ENCODE measurements at places on chromosomes 7 and 10.

- no peak for DNase-seq
Measured at GRCh38 chr7:91201442-91202113, 62.7 kb upstream of the FZD1 start.

GRCh38 chr7:3897430-3898372, 596.6 kb downstream of the SDK1 start:
- peak; percentile 14 for DNase-seq

- DNase-seq = no peak
Measured at GRCh38 chr10:61125560-61126170, 181.7 kb upstream of the RHOBTB1 start.

DNA sequence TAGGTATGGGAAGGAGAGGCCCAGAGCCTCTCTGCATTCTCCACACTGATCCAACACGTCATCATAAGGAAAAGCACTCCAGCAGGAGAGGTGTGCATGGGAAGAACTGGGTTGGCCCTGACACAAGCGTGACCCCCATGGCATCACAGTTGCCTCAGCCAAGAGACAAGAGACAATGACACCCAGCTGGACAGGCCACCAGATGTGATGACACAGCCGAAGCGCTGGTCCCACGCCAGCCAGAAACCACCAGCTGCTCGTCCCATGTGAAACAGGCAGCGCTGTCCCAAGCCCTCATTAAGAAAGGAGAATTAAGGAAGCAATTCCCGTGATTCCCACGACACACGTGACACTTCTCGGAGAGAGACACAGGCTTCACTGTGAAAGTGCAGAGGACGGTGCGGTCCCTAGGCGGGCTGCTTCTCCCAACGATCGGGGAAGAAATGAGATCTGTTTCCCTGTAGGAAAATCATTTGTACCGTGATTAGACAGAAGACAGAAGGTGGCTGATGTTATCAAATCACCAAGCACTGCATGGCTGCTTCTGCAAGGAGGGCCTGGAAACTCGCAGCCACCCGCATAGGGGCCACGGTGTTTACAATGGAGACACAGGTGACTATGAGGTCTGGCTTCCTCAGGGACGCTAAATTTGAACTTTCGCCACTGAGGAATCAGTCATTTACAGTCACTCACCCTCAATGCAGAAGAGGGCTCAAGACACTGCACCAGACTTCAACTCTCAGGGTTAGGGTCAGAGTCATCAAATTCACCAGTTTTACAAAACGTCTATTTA, 74.5 kb downstream of the DIP2C start:
- DNase-seq = no peak

GRCh38 chr7:90999989-91000979, 263.9 kb upstream of the FZD1 start:
- DNase-seq = no peak

- DNase-seq = no peak
Measured at GRCh38 chr7:138919911-138920310, 61.3 kb downstream of the KIAA1549 start.

DNA sequence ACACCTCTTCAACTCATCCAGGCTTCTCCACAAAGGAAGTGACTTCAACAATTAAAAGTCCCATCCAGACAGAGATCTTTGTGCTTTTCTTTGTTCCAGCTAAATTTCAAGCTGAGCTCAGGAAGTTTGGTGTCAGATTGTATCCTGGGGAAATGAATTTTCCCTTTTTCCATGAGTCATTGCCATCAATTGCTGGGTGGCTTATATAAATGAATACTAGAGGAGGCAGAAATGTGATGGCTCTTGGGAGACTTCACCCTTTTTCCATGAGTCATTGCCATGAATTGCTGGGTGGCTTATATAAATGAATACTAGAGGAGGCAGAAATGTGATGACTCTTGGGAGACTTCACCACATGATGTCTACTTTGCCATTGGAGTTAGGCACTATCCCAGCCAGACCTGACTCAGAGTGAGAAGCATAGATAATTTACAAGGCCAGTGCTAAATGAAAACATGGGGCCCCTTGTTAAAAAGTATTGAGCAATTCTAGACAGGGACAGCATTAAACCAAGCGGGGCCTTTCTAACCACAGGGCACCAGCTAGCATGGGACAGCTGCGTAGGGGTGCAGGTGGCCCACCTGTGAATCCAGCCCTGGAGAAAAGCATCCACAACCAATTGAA, 339.2 kb upstream of the PODXL start:
- no peak for DNase-seq

DNA sequence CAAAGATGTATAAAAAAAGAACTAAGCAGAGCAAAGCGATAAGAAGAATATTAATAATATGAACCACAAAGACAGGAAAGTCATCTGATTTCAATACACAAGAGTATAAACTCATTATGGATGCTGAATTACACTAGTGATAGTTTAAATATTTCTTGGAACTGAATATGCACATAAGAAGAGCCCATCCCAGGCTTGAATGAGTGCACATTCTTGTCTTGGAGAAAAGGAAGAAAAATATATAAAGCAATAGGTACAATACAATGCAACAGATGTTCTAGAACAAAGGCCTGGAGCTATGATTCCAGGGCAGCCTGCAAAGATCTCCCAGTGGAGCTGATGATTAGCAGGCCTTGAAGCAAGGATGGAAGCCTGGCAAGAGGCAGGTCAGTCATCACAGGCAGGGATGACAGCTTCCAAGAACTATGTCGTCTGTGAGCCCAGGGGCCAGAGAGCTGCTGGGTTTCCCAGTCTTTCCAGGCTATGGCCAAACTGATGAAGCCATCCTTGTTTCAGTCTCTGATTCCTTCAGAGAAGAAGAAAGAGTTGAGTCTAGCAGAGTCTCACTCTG, 277.6 kb downstream of the KCNMA1 start:
- no peak for DNase-seq

GRCh38 chr7:99386584-99387238, 12.2 kb downstream of the ARPC1B start:
- no peak for DNase-seq

- DNase-seq = no peak
Measured at GRCh38 chr7:108486291-108486966, 30.2 kb upstream of the NRCAM start.

Data from PC-9 (cell line).